ENCODE measurements at places on chromosomes 1 and 21.

- DNase-seq, result no peak
Observed at GRCh38 chr1:16165073-16165364, 9.2 kb upstream of the EPHA2 start.

- peak; percentile 81 for DNase-seq
Observed at GRCh38 chr1:198107091-198107501, 49.7 kb upstream of the NEK7 start.

DNA sequence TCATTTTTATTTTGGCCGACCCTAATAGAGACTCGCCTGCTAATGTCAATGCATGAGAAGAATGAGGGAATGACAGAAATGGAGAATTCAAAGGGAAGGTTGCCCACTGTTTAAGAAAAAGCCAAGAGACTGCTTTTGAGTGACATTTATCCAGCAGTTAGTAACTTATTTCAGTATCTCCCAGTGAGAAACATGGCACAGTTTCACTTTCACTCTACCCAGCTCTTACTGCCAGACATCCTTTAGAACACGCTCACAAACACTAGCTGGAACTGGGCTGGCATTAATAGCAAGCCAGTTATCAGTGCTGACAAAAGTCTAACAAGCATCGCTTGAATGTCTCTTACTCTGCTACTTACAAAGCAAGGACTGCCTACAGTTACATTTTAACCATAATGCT, 8.5 kb downstream of the GGPS1 start:
- no peak for DNase-seq

GRCh38 chr1:55089683-55090082, 50.3 kb downstream of the PCSK9 start:
- peak; percentile 19 for DNase-seq

Measured in fibroblast of skin of right biceps (primary cell).